ENCODE measurements at places on chromosomes 7 and 10. TPM values are rescaled to one million over a fixed set of nuclear protein-coding genes. Genes with fewer than 3 reads are reported as not detected.

Gene WEE2
- total RNA-seq, result not detected

DNA sequence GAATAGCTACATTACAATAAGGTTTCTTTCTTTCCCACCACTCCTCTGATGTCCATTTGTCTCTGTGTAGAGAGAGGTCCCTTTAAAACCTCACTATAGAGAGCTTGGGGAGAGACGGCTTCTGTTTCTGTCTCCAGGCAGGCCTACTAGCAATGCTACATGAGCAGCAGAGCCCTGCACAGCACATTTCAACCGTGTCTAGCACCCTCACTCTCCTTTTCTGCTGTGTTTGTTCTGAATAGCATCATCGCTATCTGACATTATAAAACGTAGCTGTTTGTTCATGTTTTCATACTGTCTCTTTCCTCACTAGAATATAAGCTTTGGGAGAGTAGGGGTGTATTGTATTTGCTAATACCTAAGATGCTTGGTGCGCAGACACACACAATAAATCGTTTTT is 487.8 kb upstream of the DPP6 start:
- no peaks in the 10 kb centered on the region for H3K36me3 ChIP-seq
- DNase-seq, result no peak
- no peaks in the 10 kb centered on the region for H3K27me3 ChIP-seq
- no peak overlapping the region for H3K4me3 ChIP-seq
- H3K27ac ChIP-seq, result no peak overlapping the region
- H3K4me1 ChIP-seq, result no peaks in the 10 kb centered on the region

DNA sequence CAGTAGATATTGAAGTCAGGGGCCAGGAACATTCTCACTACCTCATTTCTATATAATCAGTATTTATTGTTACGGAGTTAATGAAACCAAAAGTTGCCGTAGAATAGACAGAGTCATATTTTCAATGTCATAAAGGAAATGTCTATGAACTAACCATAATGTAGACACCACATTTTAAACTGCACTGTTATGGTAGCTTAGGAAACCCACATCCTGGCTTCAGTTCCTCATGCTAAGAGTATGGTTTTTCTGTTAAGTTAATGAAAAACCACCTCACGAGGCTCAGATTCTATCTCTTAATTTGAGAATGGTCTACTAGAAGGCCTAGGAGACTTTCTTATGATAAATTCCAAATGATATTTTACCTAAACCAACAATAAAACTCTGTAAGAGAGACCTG is 166.5 kb downstream of the TMEM26 start:
- no peak overlapping the region for H3K27ac ChIP-seq
- H3K4me1 ChIP-seq, result no peaks in the 10 kb centered on the region
- DNase-seq, result no peak
- H3K4me3 ChIP-seq, result no peak overlapping the region

Gene INSIG1
- total RNA-seq, result 66.0 TPM

GRCh38 chr10:68272833-68273232 is 40.9 kb upstream of the ATOH7 start:
- no peak overlapping the region for H3K27ac ChIP-seq
- DNase-seq, result no peak
- H3K27me3 ChIP-seq, result no peaks in the 10 kb centered on the region
- H3K4me1 ChIP-seq, result no peaks in the 10 kb centered on the region
- no peaks in the 10 kb centered on the region for H3K36me3 ChIP-seq
- H3K4me3 ChIP-seq, result no peak overlapping the region

- no peaks in the 10 kb centered on the region for H3K27me3 ChIP-seq
- H3K4me1 ChIP-seq, result no peaks in the 10 kb centered on the region
- H3K27ac ChIP-seq, result no peak overlapping the region
- no peaks in the 10 kb centered on the region for H3K36me3 ChIP-seq
- H3K4me3 ChIP-seq, result no peak overlapping the region
- no peak for DNase-seq
Measured at GRCh38 chr7:42991024-42991423, 58.8 kb downstream of the MRPL32 start.

DNA sequence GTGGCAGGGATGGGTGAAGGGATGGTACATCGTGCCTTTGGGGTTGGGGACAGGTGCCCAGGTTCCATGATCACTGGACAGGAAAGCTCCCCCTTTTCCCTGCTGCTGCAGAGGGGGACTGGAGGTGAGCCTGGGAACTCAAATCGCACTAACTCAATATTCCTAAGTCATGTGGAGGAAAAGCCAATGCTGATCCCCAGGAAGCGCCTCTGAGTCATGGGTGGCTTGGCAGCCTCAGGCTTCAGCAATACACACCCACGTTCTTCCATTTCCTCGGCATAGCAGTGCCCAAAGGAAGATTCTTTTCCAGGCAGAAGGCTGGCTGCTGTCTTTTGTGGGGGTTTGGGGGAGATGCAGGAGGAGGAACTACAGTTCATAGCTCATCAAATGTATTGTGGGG is 165.8 kb downstream of the CCDC3 start:
- H3K4me3 ChIP-seq, result no peak overlapping the region
- H3K4me1 ChIP-seq, result no peaks in the 10 kb centered on the region
- DNase-seq, result no peak
- H3K27ac ChIP-seq, result no peak overlapping the region
- H3K27me3 ChIP-seq, result no peaks in the 10 kb centered on the region
- no peaks in the 10 kb centered on the region for H3K36me3 ChIP-seq

DNA sequence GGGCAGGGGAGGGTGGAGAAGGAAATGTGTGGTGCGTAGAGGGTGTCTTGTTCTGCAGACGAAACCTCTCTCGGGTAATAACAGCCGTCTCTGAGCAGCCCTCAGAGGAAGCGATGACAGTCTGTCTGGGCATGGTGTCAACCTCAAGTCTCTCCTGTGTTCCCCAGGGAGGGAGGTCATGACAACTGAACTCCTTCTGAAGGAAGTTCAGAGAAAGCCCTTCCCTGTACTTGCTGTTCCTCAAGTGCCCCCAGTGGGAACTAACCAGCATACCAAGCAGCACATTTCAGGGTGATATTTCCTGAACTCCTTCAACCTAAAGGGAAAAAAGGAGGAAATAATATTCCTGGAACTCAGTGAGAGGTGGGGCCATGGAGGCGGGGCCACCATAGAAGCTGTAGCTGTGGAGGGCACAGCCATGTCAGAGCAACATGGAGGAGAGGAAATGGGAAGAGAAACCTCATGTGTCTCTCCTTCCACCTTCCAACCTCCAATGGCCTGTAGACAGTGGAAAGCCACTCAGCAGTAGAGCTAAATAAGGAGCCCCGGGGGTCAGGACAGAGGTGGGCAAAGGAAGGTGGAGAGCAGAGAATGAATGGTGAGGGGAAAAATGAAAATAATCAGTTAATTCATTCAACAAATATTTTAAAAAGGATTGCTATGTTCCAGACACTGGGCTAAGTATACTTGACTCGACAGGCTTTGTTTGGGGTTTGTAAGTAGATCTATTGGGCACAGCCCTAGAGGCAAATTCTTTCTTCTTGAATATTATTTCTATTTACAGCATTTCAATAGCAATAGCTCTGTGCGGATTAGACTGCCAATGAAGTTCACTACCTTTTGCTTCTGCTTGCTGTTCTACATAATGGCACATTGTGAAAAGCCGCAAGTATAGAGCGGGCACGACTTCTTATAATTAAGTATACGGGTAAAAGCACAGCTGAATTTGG is 61.0 kb upstream of the AOAH start:
- no peak overlapping the region for H3K4me3 ChIP-seq
- no peaks in the 10 kb centered on the region for H3K27me3 ChIP-seq
- peak overlapping the region; percentile 85 for H3K27ac ChIP-seq
- H3K4me1 ChIP-seq, result no peaks in the 10 kb centered on the region

- H3K4me3 ChIP-seq, result no peak overlapping the region
- H3K27me3 ChIP-seq, result no peaks in the 10 kb centered on the region
- no peak overlapping the region for H3K27ac ChIP-seq
- no peak for DNase-seq
- no peaks in the 10 kb centered on the region for H3K36me3 ChIP-seq
Measured at GRCh38 chr10:67725567-67725966, 29.6 kb upstream of the CTNNA3 start.

DNA sequence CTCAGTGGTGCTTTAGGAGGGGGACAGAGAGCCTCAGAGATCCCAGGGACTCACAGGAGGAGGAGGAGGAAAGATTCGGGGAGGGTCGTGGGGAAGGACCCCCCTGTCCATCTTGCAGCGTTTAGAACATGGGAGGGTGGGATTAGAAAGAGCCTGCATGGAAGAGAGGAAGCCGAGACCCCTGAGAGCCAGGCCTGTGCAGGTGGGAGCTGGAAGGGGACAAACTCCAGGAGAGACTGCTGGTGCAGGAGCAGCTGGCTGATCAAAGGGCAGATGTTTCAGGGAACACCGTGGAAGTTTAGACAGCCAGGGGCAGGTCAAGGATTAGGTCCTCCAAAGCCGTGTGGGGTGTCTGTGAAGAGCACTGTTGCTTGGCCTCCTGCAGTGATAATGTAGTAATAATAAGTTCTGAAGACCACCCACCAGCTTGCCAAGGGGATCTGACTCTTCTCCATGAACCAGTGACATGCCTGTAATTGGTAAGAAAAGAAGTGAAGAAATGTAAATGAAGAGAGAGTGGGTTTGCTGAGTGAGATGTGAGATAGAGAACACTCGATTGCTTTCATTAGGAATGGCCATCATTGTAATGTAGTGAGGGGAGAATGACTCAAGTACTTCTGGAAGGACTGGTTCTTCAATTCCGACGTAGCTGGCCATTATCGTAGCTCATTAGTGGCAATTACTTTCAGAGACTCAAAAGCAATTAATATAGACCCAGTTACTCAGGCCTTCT is 425.6 kb downstream of the PAXIP1 start:
- no peak overlapping the region for H3K27ac ChIP-seq
- H3K4me3 ChIP-seq, result no peak overlapping the region
- H3K27me3 ChIP-seq, result no peaks in the 10 kb centered on the region
- H3K36me3 ChIP-seq, result no peaks in the 10 kb centered on the region

Gene TNKS2
- total RNA-seq, result 50.8 TPM

All from breast epithelium (tissue), 4 donors.